Stimulated activated CD4-positive, alpha-beta T cell treated with anti-CD3 and anti-CD28 coated beads, Interleukin-1b, Interleukin-23, amount 100 ng/mL, for 24 hours (primary cell): ENCODE measurements at places on chromosomes 2 and 18.

GRCh38 chr2:105244451-105244850, 2.9 kb downstream of the GPR45 start:
- DNase-seq, result no peak

DNA sequence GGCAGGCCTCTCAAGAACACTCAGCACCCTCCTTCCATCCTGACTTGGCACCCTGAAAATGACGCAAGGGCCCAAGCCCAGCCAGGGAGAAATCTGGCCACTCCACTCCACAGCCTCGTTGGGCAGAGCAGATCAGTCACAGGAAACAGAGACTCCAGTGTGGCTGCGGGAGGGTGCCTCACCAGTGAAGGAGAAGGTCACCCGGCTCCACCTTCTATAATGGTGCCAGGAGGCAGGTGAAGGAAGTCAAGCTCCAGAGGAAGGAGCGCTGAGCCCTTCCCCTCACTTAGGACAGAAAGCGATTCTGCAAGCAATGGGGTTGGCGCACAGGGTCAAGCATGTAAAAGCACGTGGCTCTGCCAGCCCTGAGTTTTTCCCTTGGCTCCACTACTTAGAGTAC, 35.3 kb downstream of the CRACDL start:
- DNase-seq, result no peak

- no peak for DNase-seq
These were observed 50.3 kb upstream of the ETAA1 start for GRCh38 chr2:67346718-67347407.

DNA sequence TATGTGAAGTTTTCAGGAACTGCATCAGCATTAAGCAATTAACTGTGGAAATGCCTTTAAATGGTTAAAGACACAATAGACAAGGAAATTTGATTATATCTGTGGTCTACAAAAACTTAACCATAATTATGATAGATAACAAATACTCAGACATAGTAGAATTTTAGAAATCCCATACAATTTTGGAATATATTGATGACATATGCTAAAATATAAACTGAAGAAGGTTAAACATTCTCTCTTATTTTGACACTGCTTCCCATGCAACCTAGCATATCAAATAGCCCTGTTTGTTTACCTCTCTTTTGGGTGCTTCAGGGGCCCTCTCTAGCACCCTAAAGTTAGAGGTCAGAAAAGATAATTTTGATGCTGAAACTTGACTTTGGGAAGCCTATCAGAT, 1274.8 kb upstream of the SLC39A10 start:
- DNase-seq, result no peak

DNA sequence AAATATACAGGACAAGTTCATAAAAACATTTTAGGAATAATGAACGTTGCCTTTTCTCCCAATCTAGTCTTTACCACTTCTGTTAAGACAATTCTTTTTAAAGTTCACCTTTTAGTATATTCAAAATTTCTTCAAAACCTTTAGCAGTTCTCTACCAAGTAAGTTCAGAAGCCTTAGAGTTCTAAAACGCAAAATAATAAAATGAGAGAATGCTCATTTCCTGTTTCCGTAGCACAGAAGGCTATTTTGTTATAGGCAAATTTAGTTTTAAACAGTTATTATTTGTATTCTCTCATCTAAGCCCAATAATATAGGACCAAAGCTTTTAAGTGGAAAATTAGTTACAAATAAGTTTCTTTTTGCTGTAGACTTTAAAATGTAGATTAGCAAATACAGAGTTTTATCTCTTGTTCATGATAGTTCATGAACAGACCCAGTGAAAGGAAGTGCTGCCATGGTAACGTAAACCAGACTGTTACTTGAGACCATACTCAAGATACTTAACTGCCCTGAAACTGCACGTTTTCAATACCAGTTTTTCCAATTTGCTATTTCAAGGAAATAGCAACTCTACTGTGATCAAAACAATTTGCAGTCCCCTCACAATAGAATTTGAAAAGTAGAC, 173.1 kb upstream of the STON1 start:
- no peak for DNase-seq

DNA sequence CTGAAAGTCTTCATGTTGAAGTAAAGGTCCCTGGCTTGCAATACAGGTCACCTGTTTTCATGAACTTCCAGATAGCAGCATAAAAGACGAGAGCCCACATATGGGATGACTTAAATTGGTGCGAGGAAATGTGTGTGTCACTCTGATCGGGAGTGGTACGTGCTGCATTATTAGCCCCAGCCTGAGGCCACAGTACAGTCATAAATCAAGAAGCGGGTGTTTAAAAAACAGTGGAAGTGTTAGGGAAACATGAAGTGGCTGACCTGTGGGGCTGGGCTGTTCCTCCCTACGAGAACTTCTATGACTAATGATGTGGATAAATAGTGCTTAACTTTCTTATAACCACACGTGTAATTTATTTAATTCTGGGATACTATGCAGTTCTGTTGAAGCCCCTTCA, 24.4 kb downstream of the RDH14 start:
- DNase-seq, result no peak

DNA sequence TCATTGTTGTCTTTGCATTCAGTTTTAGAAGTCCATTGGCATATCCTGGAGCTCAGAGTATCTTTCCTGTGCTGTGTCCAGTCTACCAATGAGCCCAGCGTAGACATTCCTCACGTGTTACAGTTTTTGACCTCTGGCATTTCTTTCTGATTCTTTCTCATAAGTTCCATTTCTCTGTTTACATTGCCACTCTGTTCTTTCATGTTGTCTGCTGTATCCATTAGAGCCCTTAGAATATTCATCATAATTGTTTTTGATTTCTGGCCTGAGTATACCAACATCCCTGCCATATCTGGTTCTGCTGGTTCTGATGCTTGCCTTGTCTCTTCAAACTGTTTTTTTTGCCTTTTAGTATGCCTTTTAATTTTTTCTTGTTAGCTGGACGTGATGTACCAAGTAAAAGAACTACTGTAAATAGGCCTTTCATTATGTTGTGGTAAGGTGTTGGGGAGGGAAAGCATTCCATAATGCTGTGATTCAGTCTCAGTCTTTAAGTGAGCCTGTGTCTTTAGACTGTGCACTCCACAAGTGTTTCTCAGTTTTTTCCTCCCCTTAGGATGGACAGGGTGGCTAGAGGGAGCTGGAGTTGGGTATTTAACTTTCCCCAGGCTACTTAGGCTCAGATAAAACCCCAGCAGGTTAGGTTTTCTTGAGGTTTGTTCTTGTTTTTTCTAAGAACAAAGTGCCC, 35.6 kb downstream of the CEP192 start:
- no peak for DNase-seq
